Activated CD8-positive, alpha-beta memory T cell treated with anti-CD3 and anti-CD28 coated beads for 1 hour (primary cell): ENCODE measurements at places on chromosomes 7 and 10.

- DNase-seq, result no peak
Observed at GRCh38 chr10:124138195-124138882, 44.9 kb upstream of the CHST15 start.

GRCh38 chr7:138963675-138964074, 17.5 kb downstream of the KIAA1549 start:
- no peak for DNase-seq

DNA sequence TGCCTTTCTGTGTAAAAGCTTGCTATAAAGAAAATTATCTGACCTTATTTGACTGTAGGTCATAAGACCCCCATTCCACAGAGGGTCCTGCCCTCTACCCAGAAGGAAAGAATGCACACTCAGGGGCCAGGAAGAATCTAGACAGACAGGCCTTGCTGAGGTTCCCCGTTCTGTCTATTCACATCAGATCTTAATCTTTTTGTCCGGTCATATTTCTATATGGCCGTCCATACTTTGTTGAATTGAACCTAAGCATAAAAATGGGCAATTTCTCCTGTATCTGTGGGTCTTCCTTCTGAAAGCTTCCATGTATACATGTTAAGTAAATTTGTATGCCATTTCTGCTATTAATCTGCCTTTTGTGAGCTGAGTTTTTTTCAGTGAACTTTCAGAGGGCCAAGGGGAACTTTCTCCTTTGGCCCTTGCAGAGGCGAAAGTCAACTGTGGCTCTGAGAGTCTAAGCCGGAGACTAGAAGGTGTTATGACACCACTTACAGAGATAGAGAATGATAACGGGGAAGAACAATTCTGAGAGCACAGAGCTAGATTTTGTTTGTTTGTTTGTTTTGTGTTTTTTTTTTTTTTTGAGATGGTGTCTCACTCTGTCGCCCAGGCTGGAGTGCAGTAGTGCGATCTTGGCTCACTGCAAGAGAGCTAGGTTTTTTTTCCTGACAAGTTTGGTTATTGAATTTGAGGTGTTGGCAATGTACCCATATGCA, 11.6 kb upstream of the PRKAR2B start:
- DNase-seq, result no peak

- DNase-seq, result no peak
Observed at GRCh38 chr7:30941582-30942323, 22.0 kb upstream of the GHRHR start.

DNA sequence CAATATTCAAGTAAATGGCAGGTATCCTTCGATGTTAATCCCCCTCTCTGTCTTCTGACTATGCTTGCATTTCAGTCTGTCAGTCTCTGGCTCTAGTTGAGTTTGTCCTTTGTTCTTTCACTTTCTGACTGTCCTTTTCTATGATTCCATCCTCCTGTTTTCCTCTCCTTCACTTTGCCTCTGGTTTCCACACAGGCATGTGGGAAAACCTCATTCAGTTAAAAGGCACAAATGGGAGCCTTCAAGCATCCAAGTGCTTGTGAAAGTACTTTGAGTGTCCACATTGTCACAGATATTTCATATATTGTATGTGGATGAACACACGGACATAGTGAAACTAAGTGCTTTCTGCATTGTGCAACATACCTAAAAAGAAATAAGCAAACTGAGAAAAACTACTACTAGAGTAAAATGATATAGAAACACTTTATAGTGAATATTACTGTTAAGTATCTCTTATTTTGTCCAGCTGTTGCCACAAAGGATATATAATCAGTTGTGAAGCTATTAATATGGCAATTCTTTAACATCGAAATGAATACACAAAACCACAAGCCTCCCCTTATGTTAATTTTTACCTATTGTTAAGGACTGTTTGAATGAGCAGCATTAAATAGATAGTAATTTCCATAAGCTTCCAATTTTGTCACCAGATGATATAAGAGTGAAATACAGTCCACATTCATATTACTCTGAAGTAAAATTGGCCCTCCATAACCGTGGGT, 71.7 kb downstream of the NRBF2 start:
- DNase-seq, result no peak

GRCh38 chr10:120477743-120478141, 20.7 kb downstream of the PLPP4 start:
- no peak for DNase-seq

DNA sequence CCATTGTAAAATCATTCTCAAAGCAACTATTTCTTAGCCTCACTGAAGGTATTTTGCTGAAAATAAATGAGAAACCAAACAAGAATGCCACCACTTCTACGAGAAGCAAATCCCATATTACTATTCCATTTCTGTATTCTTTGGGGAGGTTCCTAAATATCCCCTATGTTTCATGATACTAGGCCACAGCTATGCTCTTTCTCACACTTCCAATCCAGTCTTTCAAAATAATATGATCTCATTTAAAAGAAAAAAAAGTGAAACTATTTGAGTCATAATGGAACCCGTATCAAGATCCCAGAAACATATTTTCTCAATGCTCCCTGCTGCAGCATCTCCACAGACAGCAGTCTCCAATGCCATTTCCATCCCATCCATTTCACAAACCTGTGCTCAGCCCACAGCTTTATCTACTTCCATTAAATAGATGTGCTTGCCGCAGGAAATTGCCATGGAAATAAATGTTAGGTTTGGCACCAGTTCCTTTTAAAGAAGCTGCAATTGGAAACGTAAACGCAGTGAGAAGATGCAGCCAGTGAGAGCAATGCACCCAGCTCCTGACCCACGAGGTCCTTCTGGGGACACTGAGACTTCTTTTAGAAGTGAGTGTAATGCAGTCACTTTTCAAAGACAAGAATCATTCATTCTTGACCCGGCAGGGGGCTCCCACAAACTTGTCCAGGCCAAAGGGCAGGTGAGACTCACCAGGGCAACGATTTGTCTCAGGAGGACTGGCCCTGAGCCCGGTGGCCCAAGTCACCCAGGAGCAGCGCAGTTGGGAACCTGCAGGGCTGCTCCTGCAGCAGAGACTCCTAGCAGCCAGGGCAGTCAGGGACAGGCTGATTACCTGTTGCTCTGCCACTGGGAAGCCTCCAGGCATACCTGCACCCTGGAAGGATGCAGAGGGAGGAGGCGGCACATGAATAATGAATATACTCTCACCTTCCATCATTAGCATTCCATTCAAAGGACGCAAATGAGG, 99.6 kb downstream of the C10orf90 start:
- no peak for DNase-seq

DNA sequence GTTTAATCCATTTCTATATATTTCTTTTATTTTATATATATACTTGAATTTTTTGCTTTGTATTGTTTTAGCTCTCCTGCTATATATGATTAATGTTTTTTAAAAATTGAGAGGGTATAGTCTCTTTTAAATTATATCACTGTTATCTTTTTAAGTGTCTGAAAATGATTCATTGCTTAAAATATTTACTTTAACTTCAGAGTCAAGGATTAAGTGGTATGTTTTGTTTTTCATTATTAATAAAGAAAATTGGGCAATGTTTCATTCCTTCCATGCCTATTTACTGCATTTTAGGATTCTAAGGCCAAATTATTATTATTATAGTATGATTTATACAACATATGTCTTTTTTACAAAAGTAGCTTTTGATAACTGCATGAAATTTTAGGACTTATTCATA, 67.2 kb upstream of the THSD7A start:
- DNase-seq, result no peak

GRCh38 chr7:87144173-87144657, 8.0 kb upstream of the DMTF1 start:
- no peak for DNase-seq

DNA sequence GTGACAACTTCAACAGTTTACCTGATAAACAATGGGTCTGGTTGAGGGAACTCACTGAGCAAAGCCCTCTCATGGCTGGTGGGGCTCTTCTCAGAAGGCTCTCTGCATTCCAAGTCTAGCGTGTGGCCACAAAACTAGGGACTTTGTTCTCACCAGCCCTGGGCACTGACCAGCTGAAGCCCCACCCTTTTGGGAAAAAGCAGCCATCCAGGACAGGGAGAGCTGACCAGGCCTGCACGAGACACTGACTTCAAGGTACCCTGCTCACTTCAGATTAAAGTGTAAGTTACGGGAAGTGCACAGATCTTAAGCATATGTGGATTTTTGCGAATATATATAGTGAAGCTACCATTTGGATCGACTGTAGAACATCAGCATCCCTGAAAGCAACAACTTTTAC, 67.4 kb upstream of the LRRC4 start:
- DNase-seq, result no peak
